Cortex of kidney (tissue), 1 donor: ENCODE measurements at places on chromosomes 2 and 18.

DNA sequence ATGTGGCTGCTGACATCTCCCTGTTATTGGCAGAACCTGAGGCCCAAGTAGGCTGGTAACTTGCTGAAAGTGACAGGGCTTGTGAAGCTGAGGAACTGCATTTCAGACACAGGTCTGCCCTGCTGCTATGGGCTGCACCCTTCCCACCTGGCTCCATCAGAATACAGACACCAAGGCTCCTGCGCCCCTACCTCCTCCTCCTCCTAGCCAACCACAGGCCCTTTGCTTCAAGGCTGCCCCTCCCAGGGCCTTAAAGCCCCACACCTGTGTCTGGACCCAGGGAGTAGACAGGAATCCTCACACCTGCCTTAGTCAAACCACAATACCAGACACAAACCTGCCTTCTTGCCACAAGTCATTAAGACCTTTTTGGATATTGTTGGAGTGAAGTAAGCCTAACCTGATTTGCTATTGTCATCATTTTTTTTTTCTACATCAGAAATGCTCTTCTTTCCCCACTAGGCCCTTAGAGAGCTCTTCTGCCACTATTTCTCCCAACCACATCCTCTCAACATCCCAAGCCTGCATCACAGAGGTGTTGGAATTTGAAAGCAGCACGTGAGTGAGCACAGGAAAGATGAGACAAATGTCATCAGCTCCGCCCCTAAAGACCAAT lies 489.7 kb downstream of the EIPR1 start:
- DNase-seq = no peak

GRCh38 chr2:98913916-98914712 lies 21.9 kb downstream of the CRACDL start:
- no peak for DNase-seq

DNA sequence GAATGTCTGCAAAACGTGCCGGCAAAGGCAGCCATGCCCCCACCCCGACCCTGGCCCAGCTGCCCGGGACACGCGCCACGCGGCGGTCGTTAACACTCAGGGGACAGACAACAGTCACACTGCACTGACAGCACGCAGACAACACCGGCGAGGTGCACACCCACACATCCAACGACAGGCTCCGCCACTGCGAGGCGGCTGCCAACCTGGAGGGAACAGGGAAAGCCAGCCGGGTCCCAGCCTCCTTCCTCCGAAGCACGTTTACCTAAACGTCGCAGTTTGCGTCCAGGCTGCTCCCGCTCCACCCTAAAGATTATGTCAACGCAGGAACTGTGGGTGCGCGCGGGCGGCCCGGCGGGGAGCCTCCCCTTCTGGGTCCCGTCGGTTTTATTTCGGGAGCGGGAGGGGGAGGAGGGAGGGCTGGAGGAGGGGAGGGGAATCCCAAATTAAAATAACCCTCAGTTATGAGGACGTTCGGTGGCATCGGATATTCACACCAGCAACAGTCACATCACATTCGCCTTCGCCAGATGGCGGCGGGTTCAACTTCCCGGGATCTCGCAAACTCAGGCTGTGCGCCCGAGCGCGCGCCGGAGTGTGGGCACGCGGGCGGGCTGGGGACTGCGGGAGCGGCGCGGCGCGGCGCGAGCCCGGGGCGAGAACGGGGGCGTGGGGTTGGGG lies 644 bp downstream of the PTGR3 start:
- no peak for DNase-seq

- no peak for DNase-seq
Measured at GRCh38 chr18:23743733-23744333, 54.6 kb downstream of the LAMA3 start.

DNA sequence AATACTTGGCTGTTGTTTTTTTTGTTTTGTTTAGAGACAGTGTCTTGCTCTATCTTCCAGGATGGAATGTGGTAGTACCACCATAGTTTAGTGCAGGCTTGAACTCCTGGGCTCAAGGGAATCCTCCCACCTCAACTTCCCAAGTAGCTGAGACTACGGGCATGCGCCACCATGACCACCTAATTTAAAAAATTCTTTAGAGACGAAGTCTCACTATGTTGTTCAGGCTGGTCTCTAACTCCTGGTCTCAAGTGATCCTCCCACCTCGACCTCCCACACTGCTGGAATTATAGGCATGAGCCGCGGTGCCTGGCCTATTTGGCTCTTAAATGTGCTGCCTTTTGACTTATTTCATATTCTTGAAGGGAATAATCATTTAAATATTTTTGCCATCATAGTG lies 60.1 kb downstream of the PTPN4 start:
- no peak for DNase-seq

DNA sequence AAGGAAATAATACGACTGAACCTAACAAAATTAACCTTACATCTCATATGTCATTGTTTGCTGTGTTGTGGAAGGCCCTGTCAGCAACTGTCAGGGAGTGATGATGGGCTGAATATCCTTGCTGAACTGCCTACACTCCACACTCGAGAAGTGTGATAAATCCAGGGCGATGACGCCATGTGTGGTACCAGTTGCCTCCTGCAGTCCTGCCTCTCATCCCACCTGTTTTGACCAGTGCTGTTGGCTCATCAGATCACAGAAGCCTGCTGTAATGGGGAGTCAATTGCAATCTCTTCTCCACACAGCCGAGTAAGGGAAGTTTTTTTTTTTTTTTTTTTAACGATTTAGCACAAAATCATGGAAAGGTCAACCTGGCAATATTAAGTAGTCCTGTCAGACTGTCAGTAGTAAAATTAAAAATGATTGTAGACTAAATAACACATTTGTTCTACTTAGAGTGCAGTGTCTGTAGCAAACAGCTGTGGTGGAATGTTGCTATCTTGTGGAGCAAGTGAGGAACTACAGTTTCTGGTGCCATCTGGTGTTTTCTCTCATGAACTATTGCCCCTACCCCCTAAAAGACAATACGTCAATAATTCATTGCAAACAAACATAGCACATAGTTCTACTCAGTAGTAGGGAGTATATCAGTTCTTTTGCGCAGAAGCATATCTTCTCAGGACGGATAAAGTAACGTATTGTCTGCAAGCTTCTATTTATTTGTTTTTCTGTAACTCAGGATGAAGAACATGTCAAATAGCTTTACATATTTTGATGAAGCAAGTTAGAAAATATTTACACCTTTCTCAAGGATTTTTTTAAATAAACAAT lies 347.6 kb downstream of the CTNNA2 start:
- DNase-seq = no peak

- DNase-seq = no peak
Measured at GRCh38 chr2:3627500-3628100, 30.4 kb upstream of the ALLC start.

DNA sequence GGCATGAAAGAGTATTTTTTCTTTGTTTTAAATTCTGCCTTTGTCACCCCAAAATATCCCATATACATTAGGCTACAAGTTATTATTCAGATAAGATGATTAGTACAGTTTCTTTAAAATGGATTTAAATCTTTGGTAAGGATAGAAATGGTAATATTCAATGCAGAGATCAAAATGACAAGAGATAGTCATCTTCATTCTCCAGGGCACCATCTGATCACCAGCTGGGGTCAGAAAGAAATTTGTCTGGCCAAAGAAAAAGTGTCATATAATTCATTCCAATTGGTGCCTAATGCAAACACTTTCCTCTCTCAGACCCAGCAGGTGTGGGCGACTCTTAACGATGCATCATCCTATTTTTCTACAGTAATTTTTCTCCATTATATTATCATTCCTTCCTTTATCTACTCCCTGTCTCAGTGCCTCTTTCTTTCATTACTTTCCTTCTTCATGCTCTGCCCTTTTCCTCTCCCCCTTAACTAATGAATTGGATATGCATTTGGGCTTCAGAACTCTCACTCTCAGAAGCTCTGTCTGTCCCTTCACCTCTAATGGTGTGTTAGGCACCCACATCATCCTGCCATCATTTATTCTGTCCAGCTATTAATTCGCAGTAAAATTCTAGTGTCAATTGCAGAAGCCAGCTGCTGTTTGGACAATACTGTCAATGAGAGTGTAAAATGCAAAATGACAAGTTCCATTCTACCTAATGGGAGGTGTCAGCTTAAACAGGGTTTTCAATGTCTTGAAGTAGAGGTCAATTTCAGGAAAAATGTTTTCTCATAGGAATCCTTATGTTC lies 570.5 kb downstream of the TDRD15 start:
- DNase-seq = no peak

GRCh38 chr2:160380611-160381010 lies 113.0 kb downstream of the RBMS1 start:
- DNase-seq = no peak

DNA sequence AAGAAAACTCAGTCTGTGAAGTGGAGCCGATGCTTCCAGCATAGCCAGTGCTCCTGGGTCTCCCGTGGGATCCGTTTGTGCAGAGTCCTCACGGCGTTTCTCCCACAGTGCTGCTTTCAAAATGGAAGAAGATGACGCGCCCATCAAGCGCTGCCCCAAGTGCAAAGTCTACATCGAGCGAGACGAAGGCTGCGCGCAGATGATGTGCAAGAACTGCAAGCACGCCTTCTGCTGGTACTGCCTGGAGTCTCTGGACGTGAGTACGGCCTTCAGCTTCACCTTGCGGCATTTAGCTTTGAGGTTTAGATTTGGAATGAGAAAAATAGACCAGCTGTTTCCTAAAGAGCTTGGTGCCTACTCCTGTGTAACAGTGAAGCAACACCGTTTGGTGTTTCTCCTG lies 107.0 kb downstream of the RNF144A start:
- no peak for DNase-seq

- DNase-seq = no peak
Measured at GRCh38 chr2:20608666-20609348, 42.1 kb downstream of the HS1BP3 start.

DNA sequence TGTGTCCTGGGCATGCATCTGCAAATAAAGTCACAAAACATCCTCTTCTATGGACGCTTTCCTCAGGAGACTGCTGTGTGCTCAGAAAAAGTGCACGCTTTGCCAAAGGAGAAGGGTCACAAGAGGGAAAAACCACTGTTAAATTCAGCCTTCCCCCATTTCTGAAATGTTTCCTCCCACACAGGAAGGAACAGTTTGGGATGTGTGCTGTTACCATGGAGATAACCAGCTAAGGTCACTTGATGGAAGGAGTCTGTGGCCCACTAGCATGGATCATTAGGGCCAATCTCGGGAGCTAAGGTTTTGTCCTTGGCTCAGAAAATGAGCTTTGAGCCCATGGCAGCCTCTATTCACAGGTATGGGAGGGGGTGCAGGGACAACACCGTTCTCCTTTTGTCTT lies 5.6 kb downstream of the KCNE4 start:
- no peak for DNase-seq

DNA sequence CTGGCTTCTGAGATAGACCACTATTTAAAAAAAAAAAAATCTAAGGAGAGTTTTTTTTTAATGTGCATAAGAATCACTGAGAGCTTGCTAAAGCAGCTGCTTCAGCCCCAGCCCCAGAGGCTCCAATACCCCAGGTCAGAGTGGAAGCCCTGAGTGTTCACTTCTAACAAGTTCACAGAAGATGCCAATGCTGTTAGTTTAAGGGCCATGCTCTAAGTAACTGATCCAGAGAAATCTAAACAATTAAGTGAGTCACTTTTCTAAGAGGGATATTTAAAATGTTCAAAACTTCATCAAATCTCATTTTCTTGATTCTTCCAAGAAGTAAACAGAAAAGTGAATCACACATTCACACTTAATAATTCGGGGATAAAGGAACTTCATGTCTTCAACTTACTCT lies 126.4 kb upstream of the CD226 start:
- no peak for DNase-seq

DNA sequence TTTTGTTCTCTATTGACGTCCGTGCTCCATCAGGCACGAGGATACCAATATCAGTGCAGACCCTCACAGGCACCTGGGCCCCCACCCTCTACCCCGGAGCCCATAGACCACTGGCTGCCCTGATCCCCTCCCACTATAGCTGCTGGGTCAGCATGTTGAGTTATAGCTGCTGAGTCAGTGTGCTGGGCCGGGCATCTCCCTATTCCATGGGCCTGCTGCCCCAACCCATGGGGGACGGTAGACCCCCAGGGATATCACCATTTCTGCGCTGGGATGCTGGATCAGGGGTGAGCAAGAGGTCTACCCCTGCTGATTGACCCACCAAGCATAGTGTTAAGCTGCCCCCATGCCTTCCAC lies 100.1 kb upstream of the ST3GAL5 start:
- DNase-seq = no peak

DNA sequence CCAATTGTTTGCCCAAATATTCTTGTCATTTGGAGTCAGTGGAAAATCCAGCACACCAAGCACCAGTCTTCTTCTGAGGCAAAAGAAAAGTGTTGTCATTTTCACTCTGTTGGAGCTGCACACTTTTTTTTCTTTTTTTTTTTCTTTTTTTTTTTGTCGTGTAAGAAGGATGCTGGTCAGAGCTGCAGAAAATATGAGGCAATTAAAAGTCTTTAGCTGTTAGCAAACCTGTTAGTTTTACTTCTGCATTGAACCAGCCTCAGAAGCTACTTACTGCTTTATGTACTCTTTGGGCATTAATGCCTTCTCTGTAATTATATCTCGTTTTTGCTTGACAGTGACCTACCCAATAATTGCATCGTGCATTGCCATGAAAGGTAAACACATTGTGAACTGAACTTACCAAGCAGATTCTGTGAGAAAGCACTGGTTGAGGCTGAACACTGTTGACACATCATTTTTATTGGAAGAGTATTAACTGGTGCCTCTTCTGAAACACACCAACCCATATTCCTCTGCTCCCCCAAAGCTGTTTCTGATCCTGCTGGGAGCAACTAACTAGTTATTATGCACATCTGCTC lies 165.4 kb downstream of the CAPN13 start:
- no peak for DNase-seq
